ENCODE measurements at places on chromosomes 2 and 18.

DNA sequence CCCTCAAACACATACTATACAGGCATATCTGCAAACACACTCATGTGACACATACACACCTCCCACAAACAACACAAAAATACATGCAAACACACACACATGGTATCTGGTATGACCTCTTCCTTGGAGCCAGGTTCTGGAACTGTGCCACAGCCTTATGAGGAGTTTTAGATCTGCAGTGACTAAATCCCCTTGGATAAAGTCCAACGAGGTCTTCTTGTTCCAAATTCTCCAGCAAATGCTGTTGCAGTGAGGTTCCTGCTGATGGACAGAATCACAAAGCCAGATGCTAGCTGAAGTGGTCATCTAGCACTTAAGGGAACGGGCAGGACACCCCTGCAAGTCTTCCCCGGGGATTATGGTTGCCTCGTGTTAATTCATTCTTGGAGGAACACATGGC is 54.5 kb upstream of the DAPL1 start:
- DNase-seq, result no peak

DNA sequence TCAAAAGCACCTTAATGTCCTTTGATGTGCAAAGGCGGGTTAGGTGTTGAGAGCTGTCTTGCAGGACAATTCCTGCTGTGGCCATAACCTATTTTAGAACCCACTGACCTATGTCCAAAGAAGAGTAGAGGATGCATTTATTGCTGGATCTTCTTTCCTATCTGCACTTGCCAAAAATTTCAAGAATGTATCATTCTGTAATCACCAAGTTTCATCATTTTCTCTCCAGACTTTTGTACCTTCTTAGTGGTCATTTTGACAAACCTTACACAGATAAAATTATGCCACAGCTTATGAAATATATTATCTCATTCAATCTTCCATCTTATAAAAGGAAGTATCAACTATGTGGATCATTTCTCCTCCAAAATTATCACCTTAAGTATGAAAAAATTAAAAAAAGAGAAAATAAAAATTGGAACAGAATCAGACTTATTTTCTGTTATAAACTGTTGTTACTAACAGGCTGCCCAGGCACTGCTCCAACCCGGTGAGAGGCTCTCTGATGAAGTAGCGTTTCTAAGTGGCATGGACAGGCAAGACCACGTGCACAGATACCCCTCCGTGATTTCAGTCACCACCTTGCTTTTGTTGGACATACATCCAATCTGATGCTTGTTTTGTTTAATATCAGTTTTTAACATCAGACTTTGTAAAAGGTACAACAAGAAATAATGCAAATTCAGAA is 559.9 kb upstream of the ID2 start:
- DNase-seq, result no peak

GRCh38 chr2:68340226-68341061 is 20.7 kb upstream of the CNRIP1 start:
- DNase-seq, result no peak

DNA sequence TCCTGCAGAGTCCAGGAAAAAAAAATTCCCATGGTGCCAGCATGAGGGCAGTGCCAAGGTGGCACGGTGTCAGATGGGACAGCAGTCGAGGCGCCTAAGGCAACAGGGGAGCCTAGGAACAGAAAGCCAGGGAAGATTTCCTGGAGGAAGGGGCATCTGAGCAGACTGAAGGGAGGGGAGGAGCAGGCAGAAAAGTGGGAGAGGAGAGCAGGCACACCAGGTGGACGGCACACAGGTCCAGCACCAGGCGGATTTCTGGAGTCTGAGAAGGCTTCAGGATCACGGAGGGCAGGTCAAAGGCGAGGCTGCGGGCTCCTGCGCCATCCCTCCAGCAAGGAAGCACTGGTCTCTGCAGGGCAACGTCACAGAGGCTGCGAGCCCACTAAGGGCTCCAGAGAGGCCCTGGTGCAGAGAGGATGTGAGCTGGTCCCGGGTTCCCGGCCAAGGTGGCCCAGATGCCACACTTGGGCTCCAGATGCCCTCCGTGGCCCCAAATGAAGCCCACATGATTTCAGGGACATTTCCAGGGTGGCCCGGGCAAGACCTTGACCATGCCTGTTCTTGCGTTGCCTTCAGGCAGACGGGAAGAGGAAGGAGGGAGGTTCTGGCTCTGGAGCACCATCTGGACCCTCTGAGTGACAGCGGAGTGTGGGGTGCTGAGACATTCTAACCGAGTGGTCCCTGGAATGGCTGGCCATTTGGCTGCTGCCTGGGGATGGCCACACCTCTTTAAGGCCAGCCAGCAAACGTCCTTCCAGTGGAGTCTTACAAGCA is 4.1 kb downstream of the HS6ST1 start:
- DNase-seq, result no peak

DNA sequence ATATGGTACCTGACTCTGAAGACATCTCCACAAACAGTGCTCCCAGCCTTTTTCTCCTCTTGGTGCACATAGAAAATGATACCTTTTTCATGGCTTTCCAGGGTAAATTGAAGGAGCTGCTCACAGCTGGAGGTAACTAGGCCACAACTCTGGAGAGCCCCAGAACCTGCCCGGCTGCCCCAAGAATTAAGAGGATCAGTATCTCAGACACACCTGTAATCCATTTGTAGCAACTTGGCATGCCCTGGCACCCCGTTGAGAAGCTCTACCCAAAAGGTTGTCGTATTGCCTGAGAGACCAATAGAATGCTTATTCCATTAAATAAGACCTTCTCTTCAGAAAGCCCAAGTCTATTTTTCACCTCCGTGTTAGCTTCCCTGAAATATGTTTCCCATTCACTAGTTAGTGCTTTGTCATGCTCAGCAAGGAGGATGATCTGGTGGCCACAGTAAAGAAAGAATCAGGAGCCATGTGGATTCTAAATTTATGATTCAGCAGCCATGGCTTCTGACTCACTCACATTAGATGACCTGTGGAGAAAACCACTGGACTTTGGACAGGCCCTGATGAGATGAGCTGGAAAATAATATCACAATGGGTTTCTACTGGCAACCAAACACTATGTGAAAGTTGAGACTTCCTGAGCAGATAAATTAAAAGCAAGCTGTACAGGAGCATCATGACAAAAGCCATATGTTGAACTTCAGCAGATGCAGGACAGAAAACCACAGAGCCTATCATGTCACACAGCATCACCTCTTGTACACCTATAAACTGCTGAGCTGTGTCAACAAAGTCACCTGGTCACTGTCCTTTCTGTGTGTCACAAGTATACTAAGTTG is 253.3 kb upstream of the OSR1 start:
- DNase-seq, result no peak

DNA sequence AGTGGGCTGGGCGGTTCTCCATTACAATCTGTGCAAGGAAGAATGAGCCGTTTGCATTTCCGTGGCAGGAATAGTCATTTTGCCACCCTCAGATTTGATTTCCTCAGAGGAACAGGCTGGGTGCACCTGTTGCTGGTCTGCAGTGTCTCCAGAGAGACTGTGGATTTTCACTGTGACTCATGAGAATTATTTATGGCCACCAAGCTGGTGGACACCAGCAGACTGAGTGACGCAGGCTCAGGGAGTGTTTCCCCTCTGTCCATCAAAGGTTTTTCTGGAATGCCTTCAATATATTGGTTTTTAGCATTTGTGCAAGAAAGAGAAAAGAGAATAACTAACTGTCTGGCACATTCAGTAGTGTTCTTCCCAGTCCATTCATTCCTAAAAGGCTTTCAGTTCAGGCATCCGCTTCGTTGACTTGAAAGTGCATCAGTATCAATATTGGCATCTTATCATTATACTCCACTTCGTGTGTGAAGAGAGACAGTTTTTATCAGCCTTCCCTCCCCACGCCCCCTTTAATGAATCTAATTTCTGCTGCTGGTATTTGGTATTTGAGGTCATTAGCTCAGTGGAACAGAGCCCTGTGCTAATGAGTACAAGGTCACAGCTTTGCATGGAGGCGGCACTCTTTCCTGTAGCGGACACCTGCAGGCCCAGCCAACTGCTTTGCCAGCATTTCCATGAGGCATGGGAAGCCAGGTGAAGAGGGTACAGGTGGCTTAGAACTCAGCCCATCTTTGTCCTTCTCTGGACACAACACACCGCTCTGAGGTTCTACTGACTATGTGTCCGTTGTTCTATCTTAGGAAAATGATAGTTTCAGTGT is 39.9 kb downstream of the PRKCE start:
- DNase-seq, result no peak

DNA sequence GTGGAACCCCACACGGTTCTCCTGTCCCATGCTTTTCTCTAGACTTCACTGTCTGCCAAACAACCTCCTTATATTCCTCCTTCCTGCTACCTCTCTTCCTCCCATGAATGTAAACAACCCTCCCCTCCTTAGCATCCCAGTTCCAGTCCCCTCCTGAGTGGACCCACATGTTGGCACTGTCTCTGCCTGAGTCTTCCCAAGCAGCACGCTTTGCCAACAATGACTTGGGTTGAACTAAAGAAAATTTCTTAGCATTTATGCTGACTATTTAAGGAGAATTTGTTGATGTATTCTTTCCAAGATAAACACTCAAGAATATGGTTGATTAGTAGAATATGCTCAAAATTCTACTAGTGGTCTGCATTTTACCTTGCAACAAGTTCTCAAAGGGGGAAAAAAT is 338.0 kb downstream of the TNS1 start:
- DNase-seq, result no peak

- no peak for DNase-seq
Measured at GRCh38 chr2:219520079-219520478, 5.8 kb downstream of the ASIC4 start.

DNA sequence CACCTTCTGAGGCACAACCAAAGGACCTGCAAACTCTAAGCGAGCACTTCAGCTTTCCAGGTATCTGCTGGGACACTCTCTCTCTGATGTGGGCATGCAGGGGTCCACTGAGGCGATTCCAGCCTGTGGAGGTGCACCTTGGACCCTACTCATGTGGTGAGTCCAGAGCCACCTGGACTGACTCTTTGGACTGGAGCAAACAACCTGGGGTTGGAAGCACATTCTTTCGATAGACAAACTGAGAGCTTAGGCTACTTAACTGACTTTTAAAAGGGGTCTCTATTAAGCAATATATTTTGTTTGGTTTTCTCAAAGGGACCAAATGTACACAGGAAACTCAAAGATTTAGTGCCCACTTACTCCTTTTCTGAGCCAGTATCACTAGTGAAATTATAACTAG is 51.6 kb downstream of the FRZB start:
- DNase-seq, result no peak

Measured in NCI-H1048 (cell line).